ENCODE measurements at places on chromosomes 13 and 19.

- no peak for DNase-seq
Observed at GRCh38 chr13:42334329-42334706, 62.4 kb downstream of the AKAP11 start.

DNA sequence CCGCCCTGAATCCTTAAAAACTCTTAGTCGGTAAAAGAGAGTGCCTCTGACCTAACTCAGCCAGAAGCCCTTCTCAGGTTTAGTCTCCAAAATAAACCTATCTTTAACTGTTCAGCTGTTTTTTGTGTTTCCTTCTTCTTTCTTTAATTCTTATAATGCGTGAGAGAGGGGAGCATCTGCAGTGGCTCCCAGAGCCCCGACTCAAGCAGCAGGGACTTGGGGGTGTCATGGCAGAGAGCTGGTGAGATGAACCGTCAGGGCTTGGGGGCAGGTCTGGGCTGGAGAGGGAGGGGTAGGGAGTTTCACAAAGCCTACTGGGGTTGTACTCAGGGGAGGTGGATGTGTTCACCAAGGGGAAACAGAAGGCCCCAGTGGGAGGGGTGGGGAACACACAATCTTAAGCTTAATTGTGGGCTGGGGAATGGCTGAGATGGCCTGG is 16.8 kb upstream of the SIGLEC6 start:
- DNase-seq = no peak

DNA sequence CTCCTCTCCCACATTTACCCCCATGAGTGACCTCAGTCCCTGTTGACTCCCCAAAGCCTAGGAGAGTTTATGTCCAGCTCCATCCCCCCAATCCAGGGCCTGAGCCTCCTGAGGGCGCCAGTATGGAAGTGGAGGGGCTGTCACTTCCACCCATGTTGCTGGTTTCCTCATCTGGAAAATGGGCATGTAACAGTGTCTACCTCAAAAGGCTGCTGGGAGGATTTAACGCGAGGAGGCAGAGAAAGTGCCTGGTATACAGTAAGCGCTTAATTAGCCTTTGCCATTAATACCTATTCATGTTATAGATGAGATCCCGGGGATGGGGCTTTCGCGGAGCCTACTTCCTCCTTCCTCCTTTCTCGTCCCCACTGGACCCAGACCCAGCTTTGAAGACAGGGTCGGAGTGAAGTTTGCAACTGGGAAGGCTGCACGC is 476 bp downstream of the TYK2 start:
- no peak for DNase-seq

- DNase-seq = no peak
Observed at GRCh38 chr19:38013913-38014580, 107.0 kb downstream of the SIPA1L3 start.

GRCh38 chr19:29752450-29753025 is 37.5 kb upstream of the C19orf12 start:
- DNase-seq = no peak

DNA sequence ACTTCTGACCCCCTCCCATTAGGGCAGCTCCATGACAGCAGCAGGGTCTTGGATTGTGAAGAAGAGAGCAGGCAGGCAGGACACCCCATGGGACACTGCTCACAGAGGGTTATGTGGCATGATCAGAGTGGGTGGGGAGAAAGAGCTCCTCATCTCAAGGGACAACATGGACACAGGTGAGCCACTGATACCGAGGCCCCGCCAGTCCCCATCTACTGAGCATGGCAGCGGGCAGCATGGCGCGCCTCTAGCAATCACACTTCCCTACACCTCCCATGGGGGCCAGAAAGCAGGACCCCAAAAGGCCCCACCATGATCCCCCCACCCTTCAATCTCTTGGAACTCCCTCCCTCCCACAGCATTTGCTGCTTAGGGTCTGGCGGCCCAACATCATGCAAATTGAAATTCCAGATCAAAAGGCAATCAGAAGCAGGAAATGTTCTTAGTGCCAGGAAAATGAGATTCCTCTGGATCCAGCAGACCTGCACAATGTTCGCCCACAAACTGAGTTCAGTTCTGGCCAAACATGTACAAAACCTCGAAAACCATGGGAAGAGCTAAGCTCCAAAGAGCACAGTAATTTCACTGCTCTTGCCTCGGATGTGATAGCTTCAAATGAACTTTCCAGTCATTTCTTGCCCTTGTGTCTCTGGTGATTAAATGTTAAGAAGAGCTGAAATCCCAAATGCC is 14.8 kb downstream of the DOCK9 start:
- DNase-seq = no peak

- DNase-seq = no peak
Observed at GRCh38 chr19:34237939-34238338, 16.4 kb upstream of the GARRE1 start.

Measured in anterior cingulate cortex (tissue), 58 donors.